Activated CD4-positive, CD25-positive, alpha-beta regulatory T cell (primary cell): ENCODE measurements at places on chromosomes 7 and 10.

GRCh38 chr7:155108144-155108901 is 38.2 kb downstream of the HTR5A start:
- no peak for DNase-seq

DNA sequence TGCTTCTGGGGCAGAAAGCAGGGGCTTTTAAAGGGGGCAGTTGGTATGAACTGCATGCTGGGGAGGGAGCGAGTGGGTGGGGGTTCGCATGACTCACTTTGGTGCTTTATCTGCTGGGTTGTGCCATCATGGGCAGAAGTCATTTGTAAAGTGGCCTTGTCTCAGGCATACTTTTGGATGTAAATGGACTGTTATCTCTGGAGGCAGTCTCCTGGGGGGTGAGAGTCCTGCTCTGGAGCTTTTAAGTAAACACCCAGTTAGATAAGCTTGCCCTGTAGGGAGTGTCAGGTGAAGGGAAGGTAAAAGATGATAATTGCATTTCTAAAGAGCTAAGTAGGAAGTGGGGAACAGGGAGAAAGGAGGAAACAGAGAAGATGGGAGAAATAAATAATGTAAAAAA is 1.6 kb upstream of the GSTO1 start:
- DNase-seq, result no peak

DNA sequence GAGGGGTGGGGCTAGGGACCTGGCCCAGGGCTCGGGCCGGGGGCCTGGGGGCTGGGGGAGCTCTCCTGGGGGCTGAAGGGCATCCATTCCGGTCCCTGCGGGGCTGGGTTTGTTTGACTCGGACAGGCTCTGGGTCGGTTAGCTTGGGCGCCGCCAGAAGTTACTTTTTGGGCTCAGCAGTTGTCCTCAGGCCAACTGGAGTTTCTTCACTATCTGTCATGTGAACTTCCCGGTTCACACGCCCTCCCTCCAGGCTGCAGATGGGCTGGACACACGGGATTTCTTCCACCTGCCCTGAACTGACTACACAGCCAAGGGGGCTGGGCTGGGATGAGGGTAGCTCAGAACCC is 3.8 kb downstream of the SLC4A2 start:
- no peak for DNase-seq

DNA sequence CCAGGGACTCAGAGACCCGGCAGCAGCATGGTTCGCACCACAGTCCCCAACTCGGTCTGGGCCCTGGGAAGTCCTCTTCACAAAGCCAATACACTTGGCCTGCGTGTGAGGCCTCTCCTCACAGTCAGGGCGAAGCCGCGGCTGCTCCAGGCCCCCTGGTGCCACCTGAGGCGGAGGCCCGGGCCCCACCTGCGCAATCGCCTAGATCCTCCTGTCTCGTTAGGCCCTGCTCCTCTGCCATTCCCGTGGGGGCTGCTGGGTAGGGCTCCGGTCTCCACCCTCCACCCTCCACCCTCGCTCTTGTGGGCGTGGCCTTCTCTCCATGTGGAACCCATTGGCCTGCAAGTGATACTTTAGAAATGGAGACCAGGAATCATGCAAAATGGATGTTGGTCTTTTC is 553.3 kb downstream of the INHBA start:
- no peak for DNase-seq

DNA sequence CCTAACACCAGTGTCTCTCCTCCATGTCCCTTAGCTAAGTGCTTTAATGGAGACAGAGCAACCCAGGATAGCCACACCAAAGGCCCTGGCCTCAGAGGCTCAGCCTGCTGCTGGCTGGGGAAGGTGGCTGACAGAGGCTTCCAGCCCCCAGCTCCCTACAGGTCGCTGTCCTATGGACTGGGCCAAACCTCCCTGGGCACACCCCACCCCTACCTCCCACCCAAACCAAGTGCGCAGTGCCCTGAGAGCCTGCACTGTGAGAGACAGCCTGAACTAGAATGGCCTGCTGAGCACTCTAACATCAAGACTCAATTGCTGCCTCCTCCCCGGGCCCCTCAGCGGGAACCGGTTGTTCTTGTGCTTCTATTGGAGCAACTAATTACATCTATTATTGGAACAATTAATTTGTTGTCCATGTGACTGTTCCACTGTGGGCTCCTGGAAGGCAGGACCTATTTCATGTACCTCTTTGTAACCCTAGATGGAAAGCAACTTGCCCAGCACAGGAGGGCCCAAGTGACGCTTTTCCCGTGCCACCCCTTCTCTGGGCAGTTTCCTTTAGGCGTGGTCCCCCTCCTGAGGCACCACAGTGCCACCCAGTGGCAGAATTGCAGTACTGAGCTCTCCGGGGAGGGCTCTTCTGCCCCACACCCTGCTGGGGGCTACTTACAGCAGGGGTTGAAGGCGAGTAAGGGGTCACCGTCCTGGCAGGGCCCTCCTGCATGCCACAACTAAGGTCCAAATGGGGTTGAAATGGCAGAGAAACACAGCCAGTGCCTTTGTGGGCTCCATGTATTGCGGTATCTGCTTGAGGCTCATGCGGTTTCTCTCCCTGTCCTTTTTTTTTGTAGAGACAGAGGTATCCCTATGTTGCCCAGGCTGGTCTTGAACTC is 63.7 kb upstream of the WAPL start:
- peak; percentile 54 for DNase-seq

DNA sequence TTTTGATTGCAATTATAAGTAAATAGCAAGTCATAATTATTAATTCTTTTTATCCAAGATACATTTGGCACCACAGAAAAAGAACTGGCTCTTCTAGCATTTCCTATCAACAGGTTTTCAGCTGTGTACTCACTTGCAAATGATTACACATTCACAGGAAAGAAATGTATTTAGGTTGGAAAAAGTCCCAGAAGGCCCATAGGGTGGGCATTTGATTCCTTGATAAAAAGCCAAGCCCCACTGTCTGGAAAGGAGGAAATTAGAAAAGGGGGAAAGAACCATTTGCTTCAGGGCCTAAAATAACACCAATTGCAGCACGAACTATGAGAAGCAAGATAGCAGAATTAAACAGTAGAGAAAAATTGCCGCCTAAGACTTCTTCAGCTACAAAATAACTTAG is 80.8 kb upstream of the COL1A2 start:
- no peak for DNase-seq

- DNase-seq, result no peak
Measured at GRCh38 chr10:88962336-88962735, 9.8 kb upstream of the ACTA2 start.

- no peak for DNase-seq
Measured at GRCh38 chr7:125927556-125927955, 997.9 kb upstream of the POT1 start.

GRCh38 chr10:71427246-71427645 is 30.5 kb downstream of the CDH23 start:
- no peak for DNase-seq

DNA sequence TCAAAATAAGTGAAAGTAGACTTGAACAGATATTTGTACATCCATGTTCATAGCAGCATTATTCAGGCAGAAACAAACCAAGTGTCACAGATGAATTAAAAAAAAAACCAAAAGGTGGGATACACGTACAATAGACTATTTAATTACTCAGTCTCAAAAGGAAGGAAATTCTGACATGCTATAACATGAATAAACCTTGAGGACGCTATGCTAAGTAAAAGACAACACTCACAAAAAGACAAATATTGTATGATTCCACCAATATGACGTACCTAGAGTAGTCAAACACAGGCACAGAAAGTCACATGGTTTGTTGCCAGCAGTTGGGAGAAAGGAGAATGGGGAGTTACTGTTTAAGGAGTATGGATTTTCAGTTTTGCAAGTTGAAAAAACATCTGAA is 18.0 kb upstream of the CFAP70 start:
- DNase-seq, result no peak

GRCh38 chr7:148963583-148964482 is 64.5 kb downstream of the PDIA4 start:
- DNase-seq, result no peak

- DNase-seq, result no peak
Measured at GRCh38 chr7:149385195-149385950, 75.5 kb downstream of the ZNF777 start.

DNA sequence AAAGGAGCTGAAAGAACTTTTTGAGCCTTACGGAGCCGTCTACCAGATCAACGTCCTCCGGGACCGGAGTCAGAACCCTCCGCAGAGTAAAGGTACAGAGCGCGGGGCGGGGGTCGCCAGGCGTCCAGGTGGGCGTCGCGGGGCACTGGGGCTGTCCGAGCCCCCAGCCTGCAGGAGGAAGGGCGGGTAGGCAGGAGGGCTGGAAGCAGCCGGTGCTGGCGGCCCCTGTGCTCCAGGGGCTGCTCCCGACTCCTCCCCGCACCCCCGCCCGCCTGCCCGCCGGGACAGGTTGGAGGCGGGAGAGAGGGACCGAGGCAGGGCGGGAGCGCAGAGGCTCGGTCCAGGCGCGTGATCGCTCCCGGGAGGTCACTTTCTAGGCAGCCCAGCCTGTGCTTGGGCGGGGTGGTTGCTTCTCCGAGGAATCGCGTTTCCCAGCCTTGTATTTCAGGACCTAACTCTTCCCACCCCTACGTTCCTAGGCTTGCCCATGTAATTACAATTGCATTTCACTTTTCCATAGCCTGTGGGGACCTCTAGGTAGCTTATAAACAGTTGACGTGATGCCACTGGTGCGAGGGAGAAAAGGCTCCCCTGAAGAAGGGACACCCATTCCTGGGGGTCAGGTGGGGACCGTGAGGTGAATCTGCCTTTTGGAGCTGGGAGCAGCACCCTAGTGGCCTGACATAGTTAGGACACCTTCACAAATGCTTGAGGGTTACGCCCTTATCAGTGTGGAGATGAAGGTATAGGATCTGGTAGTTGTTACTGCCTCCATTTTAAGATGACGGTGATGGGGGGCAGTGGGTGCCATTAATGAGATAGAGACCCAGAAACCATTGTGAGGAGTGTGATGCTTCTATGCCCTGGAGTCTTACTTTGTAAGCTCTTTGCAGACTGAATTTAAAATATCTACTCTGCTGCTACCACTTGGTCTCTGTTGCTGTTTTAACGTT is 148.2 kb downstream of the CELF2 start:
- peak; percentile 35 for DNase-seq

GRCh38 chr10:72009051-72009424 is 44.8 kb downstream of the CHST3 start:
- DNase-seq, result no peak

DNA sequence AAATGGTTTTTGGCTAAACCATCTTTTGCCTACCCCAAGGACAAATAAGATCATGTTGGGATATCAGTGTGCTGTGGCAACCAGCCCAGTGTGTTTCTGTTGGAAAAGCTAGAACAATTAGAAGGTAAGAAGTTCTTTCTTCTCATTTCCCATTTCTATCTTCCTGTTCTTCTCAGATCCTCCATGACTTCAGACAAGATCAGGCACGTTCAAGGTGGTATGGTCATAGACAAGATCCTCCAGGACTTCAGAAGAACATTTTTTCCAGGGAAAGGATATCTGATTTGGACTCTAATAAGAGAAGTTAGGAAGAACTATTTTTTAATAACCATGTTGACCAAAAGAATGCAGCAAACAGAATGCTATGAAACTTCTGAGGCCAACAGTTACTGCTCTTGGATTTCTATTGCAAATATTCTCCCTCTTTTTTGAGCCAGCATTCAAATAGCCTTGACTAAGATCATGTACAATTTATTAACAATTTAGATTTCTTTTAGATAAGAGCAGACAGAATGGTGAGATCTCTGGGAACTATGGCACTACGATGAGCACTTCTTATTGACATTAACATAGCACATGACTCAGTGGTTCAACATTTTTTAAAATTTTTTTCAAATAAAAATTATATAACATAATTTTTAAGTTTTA is 15.9 kb downstream of the HYCC1 start:
- DNase-seq, result no peak

GRCh38 chr7:89987665-89988064 is 166.6 kb upstream of the STEAP1 start:
- DNase-seq, result no peak

GRCh38 chr10:51080311-51081006 is 6.2 kb downstream of the PRKG1 start:
- no peak for DNase-seq

GRCh38 chr7:66277492-66277891 is 72.4 kb downstream of the TPST1 start:
- DNase-seq, result no peak

- no peak for DNase-seq
Measured at GRCh38 chr10:90592638-90593302, 265.1 kb downstream of the HTR7 start.

- no peak for DNase-seq
Measured at GRCh38 chr10:48792687-48793096, 108.0 kb downstream of the WDFY4 start.

- DNase-seq, result no peak
Measured at GRCh38 chr10:35006836-35007235, 83.3 kb downstream of the CUL2 start.

DNA sequence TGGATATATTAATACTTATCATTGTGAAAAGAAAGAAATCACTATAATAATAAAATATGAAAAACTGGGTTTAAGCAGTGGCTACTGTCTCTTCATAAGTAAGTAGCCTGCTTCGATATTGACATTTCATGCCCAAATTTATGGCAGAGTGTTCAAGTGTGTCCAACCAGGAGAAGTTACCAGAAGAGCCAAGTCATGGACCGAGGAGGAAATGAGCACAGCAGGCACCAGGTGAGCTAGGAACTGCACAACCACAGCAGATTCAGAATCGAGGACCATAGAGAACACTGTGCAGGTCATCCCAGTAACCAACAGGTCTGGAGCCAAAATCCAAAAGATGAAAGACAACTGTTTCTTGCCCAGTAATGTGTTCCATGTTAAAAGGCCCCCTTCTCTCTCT is 79.9 kb upstream of the ABCB5 start:
- DNase-seq, result no peak

DNA sequence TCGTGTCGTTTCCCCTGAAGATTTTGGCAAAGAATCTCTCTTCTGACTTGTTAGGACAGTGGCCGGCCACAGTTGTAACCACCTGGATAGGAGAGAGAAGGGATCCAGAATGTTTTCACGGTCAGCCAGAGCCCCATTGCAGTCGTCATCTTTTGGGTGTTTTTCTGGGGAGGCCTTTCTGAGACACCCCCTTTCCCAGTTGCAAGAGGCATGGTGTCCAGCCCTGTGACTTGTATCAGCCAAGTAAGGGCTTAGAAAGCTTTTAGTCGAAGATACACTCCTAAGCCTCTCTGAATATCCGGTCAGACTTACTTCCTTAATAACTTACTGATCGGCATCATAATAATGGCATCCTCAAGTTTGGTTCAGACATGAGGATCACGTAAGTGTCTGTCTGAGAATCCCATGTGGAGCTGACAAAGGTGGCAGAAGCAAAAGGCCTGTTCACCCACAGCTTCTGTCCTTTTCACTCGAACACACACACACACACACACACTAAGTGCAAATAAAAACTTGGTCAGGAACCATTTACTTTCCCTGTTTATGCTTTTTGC is 435.7 kb upstream of the GALNT17 start:
- DNase-seq, result no peak
